ENCODE measurements at places on chromosomes 12 and 14.
A peak's percentile ranks its signal among the peaks of the same experiment; 100 is the strongest.

- no peak for DNase-seq
These were observed 10.3 kb upstream of the ELK3 start for GRCh38 chr12:96183734-96184370.

- no peak for DNase-seq
These were observed 39.4 kb upstream of the PPP1CC start for GRCh38 chr12:110782094-110782493.

- no peak for DNase-seq
These were observed 42.1 kb downstream of the C14orf132 start for GRCh38 chr14:96081224-96081623.

DNA sequence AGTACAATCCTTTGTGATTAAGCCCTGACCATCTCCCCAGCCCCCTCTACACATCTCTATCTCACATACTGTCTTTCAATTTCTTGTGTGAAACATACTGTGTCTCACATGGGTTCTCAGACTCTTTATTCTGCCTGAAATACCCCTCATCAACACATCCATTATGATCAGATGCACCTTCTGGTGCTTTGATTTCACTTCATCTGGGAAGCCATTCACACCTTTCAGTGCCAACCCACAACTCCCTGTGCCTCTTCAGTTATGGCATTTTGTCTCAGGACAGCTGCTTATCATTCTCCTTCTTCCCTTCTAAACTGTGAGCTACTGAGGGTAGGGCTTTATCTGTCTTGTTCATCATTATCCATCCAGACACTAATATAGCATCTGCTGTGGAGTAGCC is 58.8 kb downstream of the CKB start:
- no peak for DNase-seq

DNA sequence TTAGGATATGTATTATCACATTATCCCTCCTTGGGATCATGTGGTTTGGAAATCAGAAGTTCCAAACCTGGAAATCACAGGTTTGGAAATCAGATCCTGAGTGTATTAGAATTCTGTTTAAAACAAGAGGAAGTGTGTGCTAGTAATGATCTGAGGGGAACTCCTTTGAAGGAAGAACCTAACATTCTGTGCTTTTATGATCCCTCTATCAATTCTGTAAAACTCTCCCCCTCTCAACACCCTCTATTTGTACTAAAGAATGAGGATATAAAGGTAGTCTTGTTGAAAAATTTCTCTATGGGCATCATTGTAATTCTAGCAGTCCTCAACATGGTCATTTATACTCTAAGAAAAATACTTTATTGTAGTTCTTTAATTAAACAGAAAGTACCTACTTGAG is 97.4 kb downstream of the SRGAP1 start:
- no peak for DNase-seq

GRCh38 chr12:113697651-113698509 is 226.2 kb upstream of the LHX5 start:
- DNase-seq: no peak

GRCh38 chr12:25764892-25765291 is 193.6 kb upstream of the RASSF8 start:
- DNase-seq: no peak

DNA sequence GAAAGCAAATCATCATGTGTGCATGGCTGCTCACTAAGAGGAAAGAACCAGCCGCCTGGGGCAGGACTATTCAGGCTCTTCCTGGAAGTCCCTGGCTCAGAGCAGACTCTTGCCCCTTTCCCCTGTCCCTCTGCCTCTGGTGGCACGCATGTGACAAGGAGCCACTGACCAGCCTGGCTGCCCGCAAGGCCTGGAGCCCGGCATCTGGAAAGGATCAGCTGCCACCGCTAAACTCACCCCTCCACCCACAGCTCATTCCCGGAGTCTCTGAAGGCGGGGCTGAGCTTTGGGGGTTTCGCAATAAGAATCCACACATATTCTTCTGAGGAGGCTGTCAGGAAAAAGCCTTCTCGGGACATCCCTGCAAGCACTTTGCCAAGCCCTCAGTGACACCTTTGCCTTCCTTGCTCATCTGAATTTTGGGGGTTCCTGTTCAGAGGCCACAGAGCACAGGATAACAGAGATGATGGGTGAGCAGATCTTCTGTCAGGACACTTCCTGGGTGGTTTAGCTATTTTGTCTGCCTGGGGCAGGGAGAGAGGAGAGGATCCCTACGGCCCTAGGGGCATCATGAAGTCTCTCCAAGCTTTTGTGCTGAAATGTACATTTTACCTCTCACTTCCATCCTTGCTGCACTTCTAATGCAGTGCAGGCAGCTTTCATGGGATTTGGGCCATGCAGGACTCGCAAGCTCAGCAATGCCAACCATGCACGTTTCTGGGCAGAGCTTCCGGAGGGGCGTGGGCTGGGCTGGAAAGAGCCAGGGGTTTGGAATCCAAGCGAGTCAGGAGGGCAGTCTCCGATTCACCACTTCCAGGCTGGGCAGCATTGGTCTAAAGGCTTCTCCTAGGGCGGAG is 124.8 kb upstream of the MAP1LC3B2 start:
- no peak for DNase-seq

GRCh38 chr12:45789025-45789424 is 59.5 kb downstream of the ARID2 start:
- no peak for DNase-seq

- DNase-seq: peak; percentile 64
These were observed 396.7 kb upstream of the OR4E1 start for GRCh38 chr14:22070119-22070982.

DNA sequence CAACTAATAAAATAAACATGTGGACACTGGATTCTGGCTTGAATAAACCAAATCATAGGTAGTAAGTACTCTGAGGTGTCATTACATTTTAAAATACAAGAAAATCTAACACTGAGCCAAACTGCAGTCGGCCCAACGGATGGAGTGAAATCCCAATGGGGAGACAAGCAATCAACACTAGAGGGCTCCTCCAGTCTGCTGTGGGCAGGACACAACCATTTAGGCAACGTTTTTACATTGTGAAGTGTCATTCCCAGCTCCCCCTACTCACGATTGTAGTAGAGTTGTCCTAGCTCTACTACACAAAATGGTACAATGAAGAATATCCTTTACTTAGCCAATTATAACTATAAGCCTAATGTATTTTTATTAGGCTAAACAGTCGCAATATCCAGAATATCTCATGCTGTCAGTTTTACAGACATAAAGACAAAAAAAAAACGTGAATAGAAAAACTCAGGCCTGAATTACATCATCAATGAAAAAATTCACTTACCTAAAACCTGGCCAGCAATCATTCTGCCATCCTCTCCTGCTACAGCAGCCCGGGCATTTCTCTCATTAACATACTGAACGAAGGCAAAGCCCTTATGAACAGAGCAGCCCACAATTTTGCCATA is 35.7 kb downstream of the HNRNPC start:
- no peak for DNase-seq

DNA sequence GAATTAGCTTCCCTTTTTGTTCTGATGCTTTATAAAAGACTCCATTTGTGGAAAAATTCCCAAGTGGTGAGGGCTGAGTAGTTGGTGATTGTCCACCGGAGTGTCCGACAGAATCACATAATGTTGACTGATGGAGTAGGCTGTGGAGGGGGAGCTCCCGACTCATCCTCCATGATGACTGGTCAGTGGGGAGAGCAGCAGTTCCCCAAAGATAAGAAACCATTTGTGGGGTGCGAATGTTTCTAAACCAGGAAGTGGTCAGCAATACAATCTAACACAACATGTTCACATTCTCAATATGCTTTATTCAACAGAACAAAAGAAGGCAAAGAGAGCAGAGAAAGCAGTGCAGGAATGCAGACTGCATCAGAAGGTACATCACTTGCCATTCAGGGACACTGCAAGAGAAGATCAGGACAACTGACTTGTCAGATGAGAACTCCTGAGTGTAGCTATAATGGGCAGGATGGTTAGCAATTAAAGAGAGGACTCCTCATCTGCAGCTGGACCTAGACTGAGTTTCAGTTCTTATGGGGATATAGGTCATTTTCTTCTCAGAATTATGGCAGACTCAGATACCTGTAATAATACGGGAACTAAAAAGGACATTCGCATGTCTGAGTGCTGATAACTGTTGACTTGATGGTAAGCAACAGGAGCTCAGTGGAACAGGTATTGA is 5.4 kb downstream of the KRT6B start:
- DNase-seq: no peak

DNA sequence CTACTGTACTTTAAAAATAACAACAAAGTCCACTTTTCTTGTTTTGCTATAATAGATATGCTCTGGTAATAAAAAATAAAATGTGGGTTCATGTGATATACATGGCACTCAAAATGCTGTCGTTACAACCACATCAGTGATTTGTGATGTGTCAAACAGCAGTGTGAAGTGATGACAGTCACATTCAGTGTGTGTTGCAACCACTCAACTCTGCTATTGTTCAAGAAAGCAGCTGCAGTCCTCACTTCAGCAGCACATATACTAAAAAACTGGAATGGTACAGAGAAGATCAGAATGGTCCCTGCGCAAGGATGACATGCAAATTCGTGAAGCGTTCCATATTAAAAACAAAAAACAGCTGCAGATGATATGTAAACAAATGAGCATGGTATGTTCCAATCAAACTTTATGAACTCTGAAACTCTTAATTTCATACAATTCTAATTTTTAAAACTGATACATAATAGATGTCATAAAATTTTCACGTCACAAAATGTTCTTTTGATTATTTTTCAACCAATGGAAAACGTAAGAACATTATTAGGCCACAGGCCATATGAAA is 6.7 kb downstream of the TRMT5 start:
- no peak for DNase-seq

DNA sequence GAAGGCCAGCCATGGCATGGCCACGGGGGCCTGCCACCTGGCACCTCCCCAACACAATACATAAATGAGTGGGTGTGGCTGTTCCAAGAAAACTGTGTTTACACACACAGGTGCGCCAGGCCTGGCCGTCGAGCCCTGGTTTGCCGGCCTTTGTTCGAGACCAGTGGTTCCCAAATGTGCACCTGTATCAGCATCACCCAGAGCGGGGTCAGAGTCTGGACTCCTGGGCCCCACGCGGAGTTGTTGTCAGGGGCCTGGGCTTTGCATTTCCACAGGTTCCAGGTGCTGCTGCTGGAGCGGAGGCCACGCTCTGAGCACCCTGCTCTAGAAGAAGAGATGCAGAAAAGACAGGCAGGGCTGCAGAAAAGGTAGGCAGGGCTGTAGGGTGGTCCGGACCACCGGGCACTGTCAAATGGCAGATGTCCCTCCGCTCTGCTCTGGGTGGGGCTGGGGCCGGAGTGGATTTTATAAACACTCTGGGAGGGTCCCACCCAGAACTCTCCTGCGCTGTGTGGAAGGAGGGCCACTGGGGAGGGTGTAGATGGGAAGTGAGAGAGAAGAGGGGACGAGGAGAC is 4.2 kb upstream of the ASPG start:
- DNase-seq: no peak
